ENCODE measurements at places on chromosomes 2 and 18.
A peak's percentile ranks its signal among the peaks of the same experiment; 100 is the strongest.

DNA sequence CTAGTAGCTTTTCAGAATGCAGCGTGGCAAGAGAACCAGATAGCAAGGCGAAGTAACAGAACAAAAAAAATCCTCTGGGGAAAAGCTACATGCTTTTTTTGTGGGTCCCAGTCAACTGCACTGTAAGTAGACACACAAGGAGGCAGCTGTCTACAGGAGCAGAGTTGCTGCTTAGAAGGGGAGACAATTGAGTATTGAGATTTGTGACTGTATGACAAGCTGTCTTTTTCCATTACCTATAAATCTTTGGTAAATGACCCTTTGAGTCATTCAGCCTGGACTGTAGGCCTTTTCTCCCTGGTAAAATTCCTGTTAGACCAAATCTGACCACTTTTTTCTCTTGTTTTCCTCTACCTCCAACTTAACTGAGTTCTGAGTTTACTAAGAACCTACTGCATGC, 144.1 kb upstream of the FOSL2 start:
- no peak for DNase-seq

- peak; percentile 5 for DNase-seq
These were observed 21.0 kb downstream of the PAX8 start for GRCh38 chr2:113257516-113258264.

DNA sequence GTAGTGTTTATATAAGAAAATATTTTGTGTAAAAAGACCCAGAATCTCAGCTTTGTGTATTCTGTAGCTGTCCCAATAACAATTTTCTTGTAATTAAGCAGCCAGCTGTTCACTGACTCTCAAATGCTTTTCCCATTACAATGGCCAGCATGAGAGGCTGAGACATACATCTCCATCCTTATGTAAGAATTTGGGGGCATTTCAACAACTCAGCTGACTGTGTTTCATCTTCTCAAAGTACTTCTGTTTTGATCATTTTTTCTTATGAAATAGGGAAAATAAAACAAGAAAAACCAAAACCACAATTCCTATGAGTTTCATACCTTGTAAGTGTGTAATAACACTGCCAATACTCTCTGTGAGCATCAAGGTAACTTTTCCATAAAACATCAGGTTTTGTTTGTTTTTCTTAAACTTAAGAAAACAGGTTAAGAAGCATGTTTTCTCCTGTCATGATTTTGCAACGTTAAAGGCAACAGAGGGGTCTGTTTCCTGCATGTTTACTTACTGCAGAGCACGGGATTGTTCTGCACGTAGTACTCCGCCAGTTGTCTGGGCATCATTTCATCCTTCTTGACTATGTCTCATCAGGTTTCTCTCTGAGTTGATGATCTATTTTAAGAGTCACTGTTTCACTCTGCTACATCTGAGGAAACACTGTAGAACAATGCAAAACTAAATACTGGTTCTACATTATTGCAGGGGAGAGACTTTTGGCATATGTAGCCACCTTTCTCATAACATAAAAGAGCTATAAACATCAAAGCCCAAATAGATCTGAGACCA, 62.9 kb upstream of the CYRIA start:
- no peak for DNase-seq

- no peak for DNase-seq
These were observed 228.1 kb downstream of the RBM43 start for GRCh38 chr2:151033271-151034248.

DNA sequence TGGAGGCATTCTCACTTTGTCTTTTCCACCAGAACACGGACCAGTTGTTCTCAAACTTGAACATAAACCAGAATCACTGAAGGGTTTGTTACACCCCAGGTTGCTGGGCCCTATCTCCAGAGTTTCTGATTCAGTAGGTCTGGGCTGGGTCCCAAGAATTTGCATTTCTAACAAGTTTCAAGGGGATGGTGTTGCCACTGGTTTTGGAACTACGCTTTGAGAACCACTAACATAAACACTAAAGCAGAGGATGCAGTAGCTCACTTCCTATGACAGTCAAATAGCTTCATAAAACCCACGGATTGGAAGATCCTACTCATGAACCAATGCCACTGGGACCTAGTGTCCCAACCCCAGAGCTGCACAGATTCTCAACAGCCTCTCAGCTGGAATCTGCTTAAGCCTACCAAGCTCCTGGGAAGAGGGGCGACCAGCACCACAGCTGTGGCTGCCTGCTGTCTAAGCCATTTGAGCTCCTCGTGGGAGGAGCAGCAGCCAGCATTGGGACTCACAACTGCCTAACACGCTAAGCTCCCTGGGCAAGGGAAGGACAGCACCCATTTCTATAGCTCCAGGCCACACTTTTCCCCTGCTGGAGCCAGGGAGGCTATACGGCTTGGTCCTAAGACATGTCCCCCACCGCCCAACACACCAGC, 62.5 kb downstream of the C1D start:
- no peak for DNase-seq

DNA sequence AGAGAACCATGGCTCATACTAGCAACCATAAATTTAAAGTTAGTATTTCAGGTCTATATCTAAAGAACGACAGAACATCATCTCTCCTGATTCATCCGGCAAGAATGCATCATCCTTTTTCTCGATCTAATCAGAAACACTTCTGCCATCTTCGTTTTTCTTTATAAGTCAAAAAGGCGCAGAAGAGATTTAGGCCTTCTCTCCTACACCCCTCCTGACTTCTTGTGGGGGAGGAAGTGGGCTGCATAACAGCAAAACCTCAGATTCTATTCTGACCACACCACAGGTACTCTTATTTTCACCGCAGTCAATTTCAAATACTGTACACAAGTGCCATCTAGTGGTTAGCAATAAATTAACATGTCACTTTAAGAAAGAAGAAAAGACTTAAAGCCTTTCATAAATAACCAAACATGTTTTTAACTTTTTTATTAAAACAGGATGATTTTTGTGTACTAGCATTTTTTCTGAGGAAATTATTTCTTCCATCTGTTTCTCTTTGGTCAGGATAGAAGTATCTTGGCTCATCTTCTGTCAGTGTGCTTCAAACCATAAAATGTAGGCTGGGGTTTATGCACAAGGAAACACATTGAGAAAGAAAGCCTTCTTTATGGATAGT, 48.4 kb upstream of the PIK3C3 start:
- peak; percentile 70 for DNase-seq

- no peak for DNase-seq
These were observed 532 bp downstream of the UGT1A5 start for GRCh38 chr2:233713262-233713615.

DNA sequence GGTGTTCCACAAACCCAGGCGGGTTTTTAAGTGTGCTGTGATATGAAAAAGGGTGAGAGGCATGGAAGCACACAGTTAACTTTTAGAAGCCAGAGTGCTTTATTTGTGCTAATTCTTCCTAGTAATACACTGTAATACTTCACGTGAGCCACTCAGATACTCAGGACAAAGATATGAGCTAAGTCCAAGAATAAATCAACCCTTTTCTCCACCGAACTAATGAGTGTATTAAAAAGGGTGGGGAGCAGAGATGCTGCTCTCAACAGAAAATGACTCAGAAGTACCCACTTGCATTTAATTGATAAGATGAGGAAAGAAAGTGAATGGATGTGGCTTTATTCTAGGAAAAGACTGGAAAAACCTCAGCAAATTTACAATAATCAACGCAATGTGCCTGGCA, 79.9 kb downstream of the UXS1 start:
- no peak for DNase-seq

Data from OCI-M1 (cell line).